ENCODE measurements at places on chromosomes 1 and 21.

- DNase-seq: no peak
Measured at GRCh38 chr1:8318436-8318835, 522 bp downstream of the SLC45A1 start.

DNA sequence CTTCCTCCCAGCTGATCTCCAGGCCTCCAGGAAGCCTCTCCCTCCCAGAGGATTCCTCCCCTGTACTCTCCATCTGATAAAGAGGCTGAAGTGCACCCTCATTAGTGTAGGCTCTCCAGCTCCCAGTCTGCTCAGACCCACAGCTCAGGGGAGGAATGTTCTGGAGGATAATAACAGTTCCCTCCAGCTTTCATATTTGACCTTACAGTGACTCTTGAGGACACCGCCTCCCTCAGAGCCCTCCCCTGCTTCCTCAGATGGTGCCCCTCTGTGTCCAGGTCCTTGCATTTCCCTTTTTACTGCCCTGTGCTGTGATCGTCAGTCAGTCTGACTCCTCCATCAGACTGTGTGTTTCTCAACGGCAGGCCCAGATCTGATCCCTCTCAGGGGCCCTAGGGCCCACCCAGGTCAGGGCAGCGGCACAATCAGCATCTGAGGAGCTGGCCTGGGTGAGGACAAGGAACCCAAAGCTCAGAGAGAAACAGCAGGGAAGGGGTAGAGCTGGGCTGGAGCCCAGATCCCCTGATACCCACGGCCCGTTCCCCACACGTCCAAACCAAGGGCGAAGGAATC, 1.1 kb upstream of the SHISAL2A start:
- no peak for DNase-seq

DNA sequence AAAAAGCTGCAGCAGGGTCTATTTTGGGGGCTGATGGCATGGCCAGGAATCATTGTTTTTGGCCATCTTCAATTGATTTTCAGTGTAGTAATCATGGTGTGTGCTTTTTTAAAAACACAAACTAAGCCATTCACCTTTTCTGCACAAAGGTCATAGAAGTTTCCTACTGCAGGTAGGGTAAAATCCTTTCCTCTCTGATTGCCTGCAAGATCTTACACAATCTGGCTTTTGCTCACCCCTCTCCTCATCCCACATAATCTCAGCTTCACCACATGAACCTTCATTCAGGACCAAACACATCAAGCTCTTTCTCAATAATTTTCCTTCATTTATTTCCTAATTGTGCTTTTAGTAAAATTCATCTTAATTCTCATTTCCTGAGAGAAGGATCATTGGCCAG, 38.3 kb upstream of the GBP5 start:
- no peak for DNase-seq

- DNase-seq: no peak
Measured at GRCh38 chr1:3761296-3762010, 9.2 kb downstream of the CCDC27 start.

DNA sequence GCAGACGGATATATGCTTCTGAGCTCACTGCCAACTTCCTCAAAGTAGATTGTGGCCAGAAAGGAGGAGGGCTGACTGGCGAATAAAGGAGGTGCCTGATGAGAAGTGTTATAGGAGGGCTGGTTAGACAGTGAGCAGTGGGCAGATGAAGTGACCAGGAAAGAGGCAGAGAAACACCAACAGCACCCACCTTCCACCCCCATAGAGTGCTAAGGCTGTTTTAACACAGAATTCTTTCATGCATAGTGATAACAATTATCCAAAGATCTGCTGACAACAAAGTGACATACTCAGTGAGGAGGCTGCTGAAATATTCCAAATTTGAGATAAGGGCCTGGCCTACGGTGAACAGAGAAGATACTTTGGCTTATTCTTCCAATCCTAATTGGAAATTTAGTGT, 21.2 kb upstream of the MTR start:
- DNase-seq: no peak

DNA sequence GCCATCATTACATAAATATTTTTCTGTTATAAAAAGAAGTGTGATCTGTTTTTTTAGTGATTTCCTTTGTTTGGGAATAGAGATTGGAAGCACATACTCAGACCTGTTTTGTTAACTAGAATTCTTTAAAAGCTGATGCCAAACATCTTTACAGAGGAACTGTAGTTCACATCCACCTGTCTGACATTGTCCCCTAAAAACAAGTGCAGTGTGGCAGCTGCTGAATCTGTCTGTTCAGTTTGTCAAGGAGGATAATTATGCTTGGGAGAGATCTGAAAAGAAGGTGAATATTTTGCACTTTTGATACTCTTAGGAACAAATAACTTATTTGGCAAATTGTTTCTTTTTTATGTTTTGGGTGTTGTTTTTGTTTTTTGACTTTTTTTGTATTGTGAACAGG, 13.6 kb downstream of the AGMAT start:
- DNase-seq: no peak

GRCh38 chr1:71583756-71584155, 502.9 kb upstream of the ZRANB2 start:
- DNase-seq: no peak

DNA sequence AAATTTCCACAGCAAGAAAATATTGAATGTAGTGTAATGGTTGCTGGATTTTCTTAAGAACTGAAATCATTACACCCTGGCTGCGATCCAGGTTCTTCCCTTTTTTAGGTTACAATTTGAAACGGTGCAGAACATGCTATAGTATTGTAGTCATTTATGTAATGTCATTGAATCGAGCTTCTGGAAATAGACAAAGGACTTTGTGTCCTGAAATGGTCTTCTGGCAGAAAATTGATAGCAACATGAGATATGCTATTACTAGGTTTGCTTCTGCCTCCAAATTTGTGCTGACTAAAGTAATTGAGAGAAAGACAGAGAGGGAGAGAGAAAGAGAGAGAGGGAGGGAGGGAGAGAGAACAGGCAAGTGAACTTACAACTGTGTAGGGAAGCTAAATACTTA, 146.2 kb upstream of the NFIA start:
- peak; percentile 8 for DNase-seq

- DNase-seq: no peak
Measured at GRCh38 chr1:2859219-2859880, 57.9 kb upstream of the TTC34 start.

- no peak for DNase-seq
Measured at GRCh38 chr1:65172936-65173690, 25.1 kb downstream of the AK4 start.

- no peak for DNase-seq
Measured at GRCh38 chr1:18947570-18947969, 8.9 kb downstream of the IFFO2 start.

Data from astrocyte of the cerebellum (primary cell).